ENCODE measurements at places on chromosomes 5 and 9.

DNA sequence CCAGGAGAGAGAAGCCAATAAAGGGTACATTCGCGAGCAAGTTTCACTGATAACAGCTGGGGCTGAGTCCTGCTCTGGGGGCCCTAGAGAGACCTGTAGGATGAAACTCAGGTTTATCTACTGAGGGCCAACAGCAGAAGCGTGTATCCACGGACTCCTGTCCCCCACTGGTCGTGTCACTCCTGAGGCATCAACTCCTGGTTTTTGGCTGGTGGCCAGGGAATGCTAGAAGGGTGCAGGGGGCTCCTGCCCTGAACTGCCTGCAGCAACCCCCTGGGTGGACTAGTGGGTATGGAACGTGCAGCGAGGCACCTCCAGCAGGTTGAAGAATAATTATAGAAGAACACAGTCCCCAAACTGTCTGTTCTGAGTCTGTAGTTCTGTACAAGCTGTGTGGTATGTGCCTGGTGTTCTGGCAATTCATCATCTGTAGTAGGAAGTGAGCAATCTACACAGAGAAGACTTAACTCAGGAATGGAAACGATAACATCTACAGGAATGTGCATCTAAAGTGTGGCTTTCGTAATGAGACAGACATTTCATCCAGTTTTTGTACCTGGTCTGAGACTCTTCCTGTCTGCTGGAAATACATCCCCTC is 64.5 kb upstream of the GNA14 start:
- no peak for DNase-seq

- no peak for DNase-seq
Observed at GRCh38 chr5:8924054-8924793, 621.7 kb downstream of the SEMA5A start.

GRCh38 chr5:108686676-108687075 is 61.0 kb upstream of the FER start:
- no peak for DNase-seq

DNA sequence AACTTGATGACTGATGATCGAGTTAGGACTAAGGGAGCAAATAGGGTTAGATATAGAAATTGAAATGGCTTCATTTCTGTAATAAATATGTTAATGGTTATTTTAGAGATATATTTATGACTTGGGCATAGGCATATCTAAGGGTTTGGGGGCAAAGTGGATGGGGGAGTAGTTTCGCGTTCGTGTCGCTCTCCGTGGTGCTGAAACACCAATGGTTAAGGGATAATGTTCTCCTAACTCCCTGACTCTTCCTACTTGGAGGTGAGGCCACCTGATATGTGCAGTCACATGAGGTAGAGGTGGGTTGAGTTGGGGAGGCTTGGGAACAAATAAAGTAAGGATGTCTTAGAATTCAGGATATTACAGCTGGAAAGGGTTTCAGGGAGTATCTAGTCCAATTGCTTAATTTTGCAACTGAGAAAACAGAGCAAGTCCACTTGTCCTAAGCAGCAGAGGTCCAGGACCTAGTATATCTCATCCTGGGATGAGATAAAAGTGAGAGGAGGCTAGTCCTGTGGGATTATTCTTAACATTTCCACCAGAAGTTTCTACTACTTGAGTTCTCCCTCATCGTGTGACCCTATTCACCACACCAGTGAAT is 44.0 kb upstream of the MAP1B start:
- DNase-seq, result no peak

GRCh38 chr5:142446131-142446959 is 121.5 kb upstream of the SPRY4 start:
- no peak for DNase-seq

GRCh38 chr9:117734082-117734481 is 29.9 kb downstream of the TLR4 start:
- no peak for DNase-seq

DNA sequence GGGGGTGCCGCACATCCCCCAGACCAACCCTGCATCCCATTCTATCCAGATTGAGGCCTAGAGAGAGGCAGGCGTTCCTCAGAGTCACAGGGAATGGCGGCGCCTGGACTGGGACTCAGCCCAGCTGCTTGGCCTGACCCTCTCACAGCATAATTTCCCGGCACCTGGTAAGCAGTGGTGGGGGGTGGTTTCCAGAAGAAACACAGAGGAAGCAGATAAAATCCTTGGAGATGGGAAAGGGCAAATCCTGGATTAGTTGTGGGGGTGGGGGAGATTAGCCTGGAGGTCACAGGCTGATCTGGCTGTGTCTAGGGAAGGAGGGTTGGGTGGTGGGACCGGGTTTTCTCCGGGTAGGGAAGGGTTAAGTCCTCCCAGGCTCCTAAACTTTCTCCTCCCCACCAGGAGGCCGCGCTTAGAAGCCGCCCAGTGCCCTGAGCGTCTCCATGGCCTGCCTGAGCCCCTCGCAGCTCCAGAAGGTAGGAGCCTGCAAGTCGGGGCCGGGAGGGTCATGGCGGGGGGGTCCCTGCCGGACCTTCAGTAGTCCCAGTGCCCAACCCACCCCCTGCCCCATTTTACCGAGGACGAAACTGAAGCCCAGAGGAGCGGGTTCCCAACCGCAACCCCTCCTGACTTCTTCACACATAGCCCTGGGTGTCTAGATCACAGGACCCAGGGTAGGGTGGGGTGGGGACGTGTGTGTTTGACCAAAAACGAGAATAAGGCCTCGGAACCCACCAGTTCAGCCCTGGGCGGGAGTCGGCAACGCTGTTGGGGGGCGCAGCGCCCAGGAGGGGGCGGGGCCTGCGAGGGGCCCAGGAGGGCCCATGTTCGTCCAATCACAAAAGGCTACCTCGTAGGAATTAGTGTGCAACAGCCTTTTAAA is 1.3 kb downstream of the PHYHD1 start:
- no peak for DNase-seq

DNA sequence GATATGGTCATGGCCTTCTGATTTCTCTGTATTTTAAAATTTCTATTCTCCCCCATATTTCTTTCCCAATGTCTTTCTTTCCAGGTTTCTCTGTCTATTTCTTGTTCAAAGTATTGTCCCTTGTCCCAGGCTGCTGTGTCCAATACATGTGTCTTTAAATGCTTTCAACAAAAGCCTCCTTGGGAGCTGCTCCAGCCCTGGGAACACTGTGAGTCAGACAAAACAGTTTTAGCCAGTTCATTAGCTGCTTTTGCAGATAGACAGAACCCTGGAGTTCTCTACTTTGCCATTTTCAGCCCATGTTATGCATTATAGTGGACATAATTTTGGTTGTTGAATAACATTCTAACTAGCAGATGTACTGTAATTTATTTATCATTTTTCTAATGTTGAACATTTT is 20.5 kb upstream of the JAK2 start:
- no peak for DNase-seq

- DNase-seq, result no peak
Observed at GRCh38 chr9:93048566-93049448, 9.7 kb upstream of the SUSD3 start.

DNA sequence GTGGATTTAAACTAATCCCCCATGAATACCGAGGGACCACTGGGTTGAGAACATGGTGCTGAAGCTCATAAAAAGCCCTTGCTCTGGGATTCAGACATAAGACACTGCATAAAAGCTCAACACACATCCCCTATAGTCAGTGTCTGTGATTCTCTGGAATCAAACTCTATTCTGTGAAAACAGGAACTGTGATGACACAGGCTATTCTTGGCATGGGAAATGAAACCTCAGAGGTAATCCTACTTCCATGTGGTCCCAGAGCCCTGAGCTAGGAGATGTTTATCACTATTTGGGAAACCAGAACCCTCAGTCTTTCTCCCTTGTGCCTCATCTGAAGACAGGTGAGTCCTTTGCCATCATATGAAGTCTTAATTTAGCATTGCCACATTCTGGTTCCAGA is 135.4 kb upstream of the PRSS3 start:
- DNase-seq, result no peak

GRCh38 chr5:111422747-111423720 is 89.3 kb downstream of the STARD4 start:
- DNase-seq, result no peak

DNA sequence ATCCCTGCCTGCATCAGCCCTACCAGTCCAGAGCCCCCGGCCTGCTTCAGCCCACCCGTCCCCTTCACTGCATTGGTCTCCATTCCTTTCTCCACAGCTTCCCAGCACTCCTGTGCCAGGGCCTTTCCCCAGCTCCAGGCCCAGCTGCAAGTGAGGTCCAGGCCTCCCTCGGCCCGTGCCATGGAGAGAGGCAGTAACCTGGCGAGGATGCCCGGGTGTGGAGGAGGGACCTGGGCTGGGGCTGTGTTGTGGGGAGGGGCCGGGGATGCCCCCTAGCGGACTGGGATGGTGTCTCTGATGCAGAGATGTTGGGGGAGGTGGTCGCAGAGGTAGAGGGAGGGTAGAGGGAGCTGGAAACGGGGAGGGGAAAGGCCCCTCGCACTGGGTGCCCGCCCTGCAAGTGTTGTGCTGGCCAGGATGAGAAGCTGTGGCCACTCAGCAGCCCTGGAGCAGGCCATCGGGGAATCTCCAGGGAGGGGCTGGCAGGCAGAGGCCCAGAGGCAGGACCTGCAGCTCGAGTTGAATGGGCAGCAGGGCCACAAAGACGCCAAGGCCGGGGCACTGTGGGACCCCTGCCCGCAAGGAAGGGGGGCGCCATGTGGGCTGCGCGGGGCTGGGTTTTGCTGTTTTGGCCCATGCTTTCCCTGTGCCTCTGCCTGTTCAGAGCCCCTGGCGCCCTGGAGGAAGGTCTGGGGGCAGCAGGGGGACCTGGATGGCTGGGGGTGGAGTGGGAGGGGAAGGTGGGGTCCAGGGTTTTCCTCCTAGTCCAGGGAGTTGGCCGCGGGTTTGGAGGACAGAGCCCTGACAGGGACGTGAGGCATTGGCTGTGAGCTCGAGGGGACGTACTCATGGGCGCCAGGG is 26.0 kb upstream of the NKD2 start:
- no peak for DNase-seq

GRCh38 chr5:144844086-144844485 is 673.4 kb downstream of the KCTD16 start:
- DNase-seq, result no peak

DNA sequence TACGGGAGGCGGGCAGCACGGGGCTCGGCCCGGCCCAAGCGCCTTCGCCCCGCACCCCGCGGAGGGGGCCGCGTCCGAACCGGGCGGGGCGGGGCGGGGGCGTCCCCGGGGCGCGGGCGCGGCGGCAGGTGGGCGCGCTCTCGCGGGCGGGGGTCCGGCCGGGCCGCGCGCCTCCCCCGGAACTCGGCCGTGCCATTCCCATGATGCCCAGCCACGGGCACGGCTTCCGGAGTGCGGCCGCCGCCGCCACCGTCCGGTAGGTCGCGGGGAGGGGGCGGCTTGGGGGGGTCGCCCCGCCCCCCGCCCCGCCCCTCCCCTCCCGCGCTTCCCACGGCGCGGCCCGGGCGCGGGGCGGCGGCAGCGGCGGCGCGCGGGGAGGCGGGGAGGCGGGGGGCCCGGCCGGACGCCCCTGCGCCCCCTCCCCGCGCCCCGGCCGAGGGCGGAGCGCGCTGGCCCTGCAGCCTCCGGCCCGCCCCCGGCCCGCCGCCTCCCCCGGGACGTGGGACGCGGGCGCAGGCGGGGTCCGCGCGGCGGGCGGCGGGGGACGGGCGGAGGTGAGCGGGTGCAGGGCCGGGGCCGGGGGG is at the start of gene PPP1R26:
Gene PPP1R26 (plus strand): TSS at position 314 of the 584 bp plus-strand sequence. CDS start 4,729 bp downstream, outside the sequence.
- DNase-seq, result no peak

DNA sequence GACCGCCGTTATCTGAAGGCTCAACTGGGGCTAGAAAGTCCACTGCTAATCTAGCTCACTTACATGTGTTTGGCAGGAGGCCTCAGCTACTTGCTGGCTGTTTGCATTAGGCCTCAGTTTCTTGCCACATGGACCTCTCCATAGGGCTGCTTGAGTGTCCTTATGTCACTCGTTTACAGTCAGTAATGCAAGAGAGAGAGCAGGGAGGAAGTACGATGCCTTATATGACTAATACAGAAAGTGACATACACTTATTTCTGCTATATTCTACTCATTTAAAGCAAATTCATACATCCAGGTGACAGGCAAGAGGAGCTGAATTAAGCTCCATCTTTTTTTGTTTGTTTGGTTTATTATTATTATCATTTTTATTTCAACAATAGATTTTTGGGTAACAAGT is 179.6 kb downstream of the LURAP1L start:
- DNase-seq, result no peak

DNA sequence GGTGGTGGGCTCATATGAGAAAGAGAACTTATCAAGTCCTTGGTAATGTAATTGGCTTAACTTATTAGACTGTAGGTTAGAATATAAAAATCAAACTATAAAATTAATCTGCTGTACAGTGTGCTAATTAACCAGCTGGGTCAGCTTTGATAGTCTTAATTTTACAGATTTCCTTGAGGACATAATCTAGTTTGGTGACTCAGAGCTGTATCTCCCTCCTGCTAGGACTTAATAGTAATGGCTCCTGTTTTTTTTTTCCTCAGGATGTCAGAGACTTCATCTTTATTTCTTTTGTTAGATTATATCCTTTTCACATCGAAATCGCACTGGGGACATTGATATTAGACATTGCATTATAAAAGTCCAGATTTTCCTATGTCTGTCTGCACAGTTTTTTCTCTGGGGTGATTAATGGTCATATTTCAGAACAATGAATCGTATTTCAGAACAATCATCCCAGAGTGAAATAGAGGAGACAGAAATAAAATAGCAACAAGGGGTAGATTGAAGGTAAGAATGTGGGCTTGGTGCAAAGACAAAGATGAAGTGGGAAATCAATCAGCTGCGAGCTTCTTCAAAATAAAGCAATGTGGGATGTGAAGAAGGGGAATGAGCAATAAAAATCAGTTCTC is 346.4 kb upstream of the RIOK2 start:
- DNase-seq, result no peak

DNA sequence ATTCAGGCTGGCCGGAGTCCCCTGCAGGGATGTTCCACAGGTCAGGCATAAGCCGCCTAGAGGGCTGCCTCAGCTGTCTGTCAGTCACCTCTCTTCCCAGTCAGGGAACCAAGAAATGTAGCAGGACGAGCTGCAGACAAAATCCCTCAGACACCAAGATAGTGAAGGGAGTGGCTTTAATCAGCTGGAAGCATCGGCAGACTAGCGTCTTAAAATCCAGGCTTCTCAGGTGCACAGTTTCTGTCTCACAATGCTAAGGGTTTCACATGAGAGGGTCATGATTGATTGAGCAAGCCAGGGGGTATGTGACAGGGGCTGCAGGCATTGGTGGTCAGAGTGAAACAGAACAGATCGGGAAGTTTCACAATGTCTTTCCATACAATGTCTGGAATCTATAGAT is 247.2 kb downstream of the CDH10 start:
- DNase-seq, result no peak

DNA sequence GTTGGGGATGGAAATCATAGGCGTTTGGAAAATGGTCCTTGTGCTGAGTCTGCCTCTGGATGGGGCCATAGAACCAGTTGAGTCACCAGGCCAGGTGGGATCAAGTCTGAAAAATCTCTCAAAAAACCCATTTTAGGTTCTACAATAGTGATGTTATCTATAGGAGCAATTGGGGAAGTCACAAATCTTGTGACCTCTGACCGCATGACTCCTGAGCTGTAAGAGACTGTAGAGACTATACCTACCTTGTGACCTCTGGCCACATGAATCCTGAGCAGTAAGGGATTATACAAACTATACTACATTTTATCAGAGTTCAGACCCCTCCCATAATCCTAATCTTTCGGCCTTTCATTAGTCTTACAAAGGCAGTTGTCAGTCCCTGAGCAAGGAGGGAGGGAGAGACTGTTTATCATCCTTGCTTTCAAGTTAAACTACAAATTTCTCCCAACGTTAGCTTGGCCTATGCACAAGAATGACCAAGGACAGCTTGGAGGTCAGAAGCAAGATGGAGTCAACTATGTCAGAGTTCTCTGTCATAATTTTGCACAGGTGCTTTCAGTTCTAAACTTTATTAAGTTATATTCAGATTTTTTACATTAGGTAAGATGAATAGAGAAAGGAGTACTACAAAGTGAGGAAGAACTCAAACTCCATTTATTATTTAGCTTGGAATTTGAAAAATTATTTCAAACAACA is 11.5 kb upstream of the JMY start:
- no peak for DNase-seq
